ENCODE measurements at places on chromosomes 5 and 9. TPM values are rescaled to one million over a fixed set of nuclear protein-coding genes. Genes with fewer than 3 reads are reported as not detected.

IL13 gene
- not detected for total RNA-seq

F2RL2 gene
- total RNA-seq: 1.1 TPM

F2R gene
- total RNA-seq: 10.1 TPM

GRCh38 chr9:35842020-35842745, 13.2 kb downstream of the TMEM8B start:
- no peak overlapping the region for H3K4me3 ChIP-seq
- no peaks in the 10 kb centered on the region for H3K27me3 ChIP-seq
- no peak for DNase-seq
- no peaks in the 10 kb centered on the region for H3K36me3 ChIP-seq
- no peak overlapping the region for H3K27ac ChIP-seq

DNA sequence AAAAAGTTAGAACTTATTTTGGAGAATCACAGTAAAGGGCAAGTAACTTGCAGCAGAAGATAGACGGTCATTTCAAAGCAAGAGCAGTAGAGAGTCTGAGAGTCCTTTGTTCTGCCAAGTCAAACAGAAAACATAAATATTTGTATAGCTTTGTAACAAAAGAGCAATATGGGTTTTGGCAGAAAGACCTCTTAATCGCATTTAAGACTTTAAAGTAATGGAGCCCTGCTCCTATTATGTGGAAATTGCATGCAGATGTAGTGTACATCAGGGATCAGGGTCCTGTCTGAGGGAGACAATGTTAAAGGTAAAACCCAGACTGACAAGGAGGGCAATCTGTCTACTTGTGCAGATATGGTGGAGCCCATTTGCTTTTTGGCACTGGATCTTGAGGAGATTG, 87.2 kb downstream of the PGM5 start:
- H3K27ac ChIP-seq: no peak overlapping the region
- no peaks in the 10 kb centered on the region for H3K36me3 ChIP-seq
- H3K27me3 ChIP-seq: no peaks in the 10 kb centered on the region
- H3K4me3 ChIP-seq: no peak overlapping the region
- DNase-seq: no peak

- peaks cover 16% of the 10 kb centered on the region for H3K4me1 ChIP-seq
- H3K27ac ChIP-seq: no peak overlapping the region
- no peaks in the 10 kb centered on the region for H3K36me3 ChIP-seq
- H3K27me3 ChIP-seq: no peaks in the 10 kb centered on the region
- H3K4me3 ChIP-seq: no peak overlapping the region
Measured at GRCh38 chr9:107492381-107492970, 2.9 kb upstream of the KLF4 start.

DNA sequence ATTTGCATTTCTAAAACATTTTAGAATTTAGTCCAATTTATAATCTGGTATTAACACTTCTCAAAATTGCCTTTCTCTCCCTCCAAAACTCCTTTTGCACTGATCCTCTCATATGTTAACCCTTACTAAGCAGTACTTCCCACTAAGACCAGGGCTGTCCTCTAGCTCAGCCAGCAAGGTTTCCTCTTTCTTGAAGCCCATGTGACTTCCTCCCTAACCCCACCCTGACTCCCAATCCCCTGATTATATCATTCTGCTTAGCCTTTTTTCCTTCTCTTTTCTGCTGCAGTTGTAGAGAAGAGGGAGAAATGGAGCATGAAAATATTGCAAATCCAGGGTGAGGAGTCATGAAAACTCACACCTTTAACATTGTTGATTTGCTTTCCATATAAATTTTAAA, 241.7 kb downstream of the MCTP1 start:
- H3K4me3 ChIP-seq: no peak overlapping the region
- DNase-seq: no peak

DNA sequence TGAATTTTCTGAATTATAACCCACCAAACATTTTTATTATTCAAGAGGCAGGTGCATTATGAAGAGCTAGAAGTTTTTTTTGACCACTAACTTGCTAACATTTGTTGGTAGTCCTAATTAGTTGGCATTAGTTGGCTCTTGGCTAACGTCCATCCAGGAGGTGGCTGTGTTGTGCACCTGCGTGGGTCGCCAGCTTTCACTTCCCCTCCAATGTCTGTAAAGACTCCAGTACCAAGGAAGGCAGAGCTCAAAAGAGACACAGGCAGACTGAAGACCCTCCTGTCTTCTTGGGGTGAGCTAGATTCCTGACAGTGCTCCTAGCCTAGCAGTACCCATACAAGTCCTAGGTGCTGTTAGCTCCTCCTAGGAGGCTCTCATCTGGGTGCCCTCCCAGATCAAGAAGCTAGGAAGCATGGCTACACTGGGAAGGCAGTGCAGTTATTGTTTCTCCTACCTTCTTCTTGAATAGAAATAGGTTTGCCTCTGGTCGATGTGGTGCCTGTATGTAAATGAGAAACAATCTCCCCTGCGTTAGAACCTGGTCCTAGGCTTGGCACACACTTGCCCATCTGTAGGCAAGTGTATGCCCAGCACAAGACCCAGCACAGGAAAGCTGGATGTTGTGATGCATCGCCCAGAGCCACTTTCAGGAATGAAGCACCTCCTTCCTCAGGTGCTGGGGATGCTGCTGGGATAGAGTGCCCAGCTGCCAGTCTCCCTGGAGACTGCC, 190.9 kb downstream of the ICE1 start:
- H3K4me3 ChIP-seq: no peak overlapping the region
- DNase-seq: no peak
- no peak overlapping the region for H3K27ac ChIP-seq
- H3K27me3 ChIP-seq: no peaks in the 10 kb centered on the region

GRCh38 chr5:126430631-126431030, 7.4 kb downstream of the GRAMD2B start:
- H3K4me1 ChIP-seq: no peaks in the 10 kb centered on the region
- no peaks in the 10 kb centered on the region for H3K36me3 ChIP-seq
- no peak overlapping the region for H3K27ac ChIP-seq

DNA sequence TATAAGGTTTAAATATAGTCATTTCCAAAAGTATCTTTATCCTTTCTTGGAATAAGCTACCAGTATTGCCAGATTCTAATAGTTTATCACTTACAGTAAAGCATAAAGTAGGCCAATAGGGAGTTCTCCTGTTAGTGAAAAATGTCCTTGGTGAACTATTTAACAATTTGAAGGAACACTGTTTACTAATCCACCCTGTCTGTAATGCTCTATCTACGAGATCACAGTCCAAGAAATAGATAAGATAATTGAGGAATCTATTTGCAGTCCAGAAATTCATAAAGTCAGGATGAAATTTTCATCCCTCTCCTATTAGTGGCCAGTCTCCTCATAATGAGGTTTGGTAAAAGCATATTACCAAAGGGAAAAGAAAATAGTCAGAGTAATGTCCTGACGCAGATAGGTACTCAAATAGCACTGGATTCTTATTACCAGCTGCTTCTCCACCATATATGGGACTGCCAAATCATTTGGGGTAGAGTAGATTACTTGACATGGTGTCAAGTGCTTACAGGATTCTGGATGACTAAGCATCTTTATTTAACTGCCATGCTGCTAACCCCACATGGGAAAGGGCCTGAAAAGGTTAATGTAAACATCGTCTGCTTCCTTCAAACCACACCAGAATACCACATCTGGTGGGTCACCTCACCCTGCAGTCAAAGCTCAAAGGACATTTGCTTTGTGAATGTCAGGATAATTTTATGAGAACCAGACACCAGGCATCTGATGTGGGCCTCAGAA, 808.1 kb downstream of the EFNA5 start:
- no peak for DNase-seq
- no peak overlapping the region for H3K4me3 ChIP-seq
- H3K36me3 ChIP-seq: no peaks in the 10 kb centered on the region
- H3K27ac ChIP-seq: no peak overlapping the region
- no peaks in the 10 kb centered on the region for H3K4me1 ChIP-seq

DNA sequence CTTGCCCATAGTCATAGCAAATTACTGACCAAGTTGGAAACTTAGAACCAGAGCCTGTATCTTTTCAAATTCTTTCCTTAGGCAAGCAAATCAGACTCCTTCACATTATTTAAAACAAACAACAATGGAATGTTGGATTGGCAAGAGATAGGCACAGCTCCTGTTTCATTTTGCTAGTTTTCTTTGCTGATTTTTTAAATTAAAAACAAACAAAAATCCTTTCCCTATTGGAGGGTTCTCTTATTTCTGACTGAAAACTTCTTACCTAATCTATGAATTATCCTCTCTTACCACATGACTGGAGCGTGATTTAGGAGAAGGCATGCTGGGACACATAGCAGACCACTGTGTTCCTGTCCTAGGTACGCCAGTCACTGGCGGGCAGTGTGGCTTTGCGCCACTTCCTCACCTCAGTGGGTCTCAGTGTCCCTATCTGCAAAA, 63.0 kb downstream of the TTC39B start:
- H3K4me3 ChIP-seq: no peak overlapping the region
- no peaks in the 10 kb centered on the region for H3K27me3 ChIP-seq
- no peaks in the 10 kb centered on the region for H3K4me1 ChIP-seq
- no peaks in the 10 kb centered on the region for H3K36me3 ChIP-seq
- no peak for DNase-seq

GRCh38 chr5:124459984-124460383, 286.5 kb downstream of the ZNF608 start:
- no peaks in the 10 kb centered on the region for H3K27me3 ChIP-seq
- H3K27ac ChIP-seq: no peak overlapping the region
- H3K4me3 ChIP-seq: no peak overlapping the region
- no peak for DNase-seq
- H3K4me1 ChIP-seq: no peaks in the 10 kb centered on the region
- H3K36me3 ChIP-seq: no peaks in the 10 kb centered on the region

- H3K27me3 ChIP-seq: no peaks in the 10 kb centered on the region
- no peak overlapping the region for H3K4me3 ChIP-seq
- no peak for DNase-seq
- H3K27ac ChIP-seq: no peak overlapping the region
Measured at GRCh38 chr5:73751254-73751914, 125.4 kb downstream of the ARHGEF28 start.

All from Peyer's patch (tissue), 4 donors.